CD4-positive, alpha-beta T cell treated with Interleukin-21 for 1 hour (primary cell): ENCODE measurements at places on chromosomes 3 and 15.

DNA sequence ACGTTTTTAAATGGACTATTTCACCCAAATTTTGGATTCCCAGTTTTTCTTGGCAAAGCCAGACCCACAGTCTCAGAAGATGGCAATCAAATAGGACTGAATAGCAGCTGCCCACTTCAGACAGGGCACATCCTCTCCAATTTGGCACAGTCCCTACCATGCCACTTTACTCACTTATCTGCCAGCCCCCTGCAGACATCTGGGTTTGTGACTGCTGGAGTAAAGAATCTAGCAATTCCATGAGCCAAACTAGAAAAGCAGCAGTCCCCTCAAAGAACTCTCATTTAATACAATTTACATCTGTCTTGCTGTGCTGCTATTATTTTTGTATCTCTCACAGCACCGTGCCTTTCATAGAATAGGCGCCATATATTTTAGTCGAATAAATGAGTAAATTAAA lies 16.0 kb upstream of the LRRN1 start:
- no peak for DNase-seq

DNA sequence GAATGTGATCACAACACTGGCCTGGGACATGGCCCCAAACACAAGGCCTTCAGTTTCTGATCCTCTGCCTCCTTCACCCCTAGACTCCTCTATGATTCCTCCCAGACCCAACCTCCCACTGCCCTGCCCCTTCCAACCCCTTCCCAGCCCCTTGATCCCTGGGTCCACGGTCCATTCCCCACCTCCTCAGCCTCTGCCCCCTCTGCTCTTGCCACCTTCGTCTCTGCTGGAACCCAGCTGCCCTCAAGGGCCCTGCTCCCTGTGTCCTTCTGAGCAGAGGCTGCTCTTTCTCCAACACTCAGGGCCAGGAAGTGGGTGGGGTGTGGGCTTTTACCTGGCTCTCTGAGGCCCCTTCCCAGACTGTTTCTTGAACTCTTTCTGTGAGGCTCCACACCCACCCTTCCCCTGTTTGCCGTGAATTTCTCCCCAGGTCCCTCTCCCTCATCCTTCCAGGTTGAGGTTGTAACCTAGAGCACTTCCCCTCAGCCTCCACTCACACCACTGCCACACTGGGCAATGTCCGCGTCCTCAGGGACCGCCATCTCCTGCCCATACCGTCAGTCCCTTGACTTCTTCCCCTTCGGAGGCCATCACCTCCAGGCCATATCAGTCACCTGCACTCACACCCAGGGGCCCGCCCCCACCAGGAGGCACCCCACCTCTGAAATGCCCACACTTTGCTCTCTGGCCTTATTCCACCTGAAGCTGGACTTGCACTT lies 18.7 kb upstream of the SLCO2A1 start:
- no peak for DNase-seq

- no peak for DNase-seq
These were observed 27.2 kb downstream of the IQSEC1 start for GRCh38 chr3:13045904-13046568.

DNA sequence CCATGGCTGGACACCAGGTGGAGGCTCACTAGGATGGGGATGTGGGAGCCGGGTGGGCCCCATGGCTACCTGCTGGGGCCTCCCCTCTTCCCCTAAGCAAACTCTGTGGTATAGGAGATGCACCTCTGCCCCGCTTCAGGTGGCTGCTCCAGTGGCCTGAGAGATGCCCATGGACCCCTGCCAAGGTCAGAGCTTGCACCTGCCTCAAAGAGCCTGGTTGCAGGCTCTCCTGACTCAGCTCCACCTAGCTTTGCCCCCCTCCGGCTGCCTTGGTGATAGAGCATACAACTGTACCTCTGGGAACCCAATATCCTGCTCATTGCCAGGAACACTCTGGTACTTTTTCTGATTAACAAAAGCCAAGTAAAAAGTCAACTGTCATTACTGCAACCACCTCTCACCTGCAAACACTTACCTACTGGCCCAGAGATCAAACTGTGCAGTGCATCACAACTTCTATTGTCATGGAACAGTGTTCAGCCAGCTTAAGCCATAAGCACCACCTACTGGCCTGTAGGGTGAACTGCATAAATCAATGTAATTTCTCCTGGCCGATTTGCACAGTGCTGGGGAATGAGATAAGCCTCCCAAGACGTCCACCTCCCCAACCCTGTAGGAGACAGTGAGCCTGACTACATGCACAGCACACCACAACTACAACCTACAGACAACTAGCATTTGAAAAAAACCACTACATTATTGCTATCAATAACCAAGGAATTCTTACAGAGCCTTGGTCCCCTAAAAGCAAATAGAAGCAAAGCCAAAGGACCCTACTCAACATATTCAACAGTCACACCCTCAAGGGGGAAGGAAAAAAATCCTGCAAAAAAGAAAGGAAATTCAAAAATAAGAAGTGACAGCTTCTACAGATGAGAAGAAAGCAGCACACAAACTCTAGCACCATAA lies 352.4 kb upstream of the ARHGEF26 start:
- DNase-seq: peak; percentile 70

DNA sequence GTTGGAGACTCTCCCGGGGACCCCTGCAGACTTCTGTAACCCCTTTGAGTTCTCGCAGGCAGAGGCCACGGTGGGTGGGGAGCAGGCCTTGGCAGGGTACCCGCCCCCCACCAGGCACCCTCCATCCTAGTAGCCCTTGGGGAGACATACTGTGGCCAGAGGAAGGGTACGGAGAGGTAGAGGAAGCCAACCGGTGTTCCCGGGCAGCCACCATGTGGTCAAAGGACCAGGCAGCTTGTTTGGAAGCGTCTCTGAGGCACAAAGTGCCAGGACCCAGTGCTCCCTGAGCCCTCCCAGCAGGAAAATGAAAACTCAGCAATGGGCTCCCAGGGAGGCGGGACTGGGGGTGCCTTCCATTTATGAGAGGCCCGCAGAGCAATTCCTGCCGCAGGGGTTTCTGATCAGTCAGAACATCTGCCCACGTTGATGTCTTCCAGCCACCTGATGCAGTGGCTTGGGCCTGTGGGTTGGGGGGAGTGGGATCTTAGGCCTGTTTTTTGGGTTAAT lies 53.0 kb upstream of the CGNL1 start:
- DNase-seq: no peak

GRCh38 chr15:73838831-73839426 lies 34.4 kb upstream of the TBC1D21 start:
- no peak for DNase-seq

DNA sequence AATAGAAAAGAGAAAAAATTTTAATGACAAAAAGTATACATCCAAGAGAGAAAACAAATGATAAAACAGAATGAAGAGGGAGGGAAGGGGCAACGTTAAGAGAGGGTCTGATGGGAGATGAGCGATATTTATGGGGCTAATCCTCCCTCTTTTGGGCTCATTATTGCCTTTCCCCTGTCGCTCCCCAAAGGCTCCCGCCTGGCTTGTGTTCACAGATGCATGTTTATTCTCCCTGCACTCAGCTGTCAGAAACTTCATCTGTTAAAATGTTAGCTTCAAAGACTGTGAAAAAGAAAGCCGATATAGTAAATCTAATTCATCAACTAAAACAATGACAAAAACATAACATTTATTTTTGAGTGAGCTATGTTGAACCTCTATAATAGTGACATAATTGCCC lies 74.3 kb downstream of the GABRB3 start:
- no peak for DNase-seq

- DNase-seq: no peak
These were observed 1264.3 kb upstream of the ALCAM start for GRCh38 chr3:104102386-104102785.

- no peak for DNase-seq
These were observed 9.5 kb downstream of the ADAMTS17 start for GRCh38 chr15:100332231-100332630.

DNA sequence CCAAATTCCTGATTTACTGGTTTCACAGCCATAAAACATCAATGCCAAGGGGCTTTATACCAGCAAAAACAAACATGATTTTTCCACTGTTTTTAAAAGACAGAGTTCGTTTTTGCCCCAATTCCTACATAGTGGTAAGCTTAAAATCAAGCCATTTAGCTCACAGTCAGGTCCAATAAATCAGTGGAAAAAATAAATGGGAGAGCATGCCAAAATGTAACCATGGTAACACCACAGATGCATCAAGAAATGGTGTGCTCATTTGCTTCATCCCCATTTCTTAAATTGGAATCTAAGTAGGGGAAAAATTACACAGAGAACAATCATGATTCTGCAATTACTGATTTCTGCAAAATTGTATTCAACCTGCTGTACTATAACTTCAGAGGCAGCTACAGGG lies 418.8 kb downstream of the MAGI1 start:
- DNase-seq: no peak

DNA sequence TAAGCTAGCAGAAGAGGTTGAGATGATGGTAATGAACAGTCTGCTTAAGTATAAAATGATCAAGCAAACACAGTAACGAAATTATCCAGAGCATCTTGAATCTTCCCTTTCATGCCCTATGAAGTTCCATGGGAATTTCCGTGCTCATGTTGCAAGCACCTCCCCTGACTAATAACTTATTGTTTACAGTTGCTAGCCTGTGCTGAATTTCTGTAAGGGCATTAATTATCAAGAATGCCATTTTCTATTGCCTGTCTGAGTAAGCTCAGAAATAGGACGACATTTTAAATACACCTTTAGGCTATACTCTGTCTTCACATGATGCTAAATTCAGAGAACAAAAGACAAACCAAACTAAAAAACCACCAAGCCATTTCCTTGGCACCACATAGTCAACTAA lies 257.5 kb upstream of the LRTM1 start:
- no peak for DNase-seq

- DNase-seq: no peak
These were observed 234.2 kb upstream of the MCTP2 start for GRCh38 chr15:93997071-93997658.

DNA sequence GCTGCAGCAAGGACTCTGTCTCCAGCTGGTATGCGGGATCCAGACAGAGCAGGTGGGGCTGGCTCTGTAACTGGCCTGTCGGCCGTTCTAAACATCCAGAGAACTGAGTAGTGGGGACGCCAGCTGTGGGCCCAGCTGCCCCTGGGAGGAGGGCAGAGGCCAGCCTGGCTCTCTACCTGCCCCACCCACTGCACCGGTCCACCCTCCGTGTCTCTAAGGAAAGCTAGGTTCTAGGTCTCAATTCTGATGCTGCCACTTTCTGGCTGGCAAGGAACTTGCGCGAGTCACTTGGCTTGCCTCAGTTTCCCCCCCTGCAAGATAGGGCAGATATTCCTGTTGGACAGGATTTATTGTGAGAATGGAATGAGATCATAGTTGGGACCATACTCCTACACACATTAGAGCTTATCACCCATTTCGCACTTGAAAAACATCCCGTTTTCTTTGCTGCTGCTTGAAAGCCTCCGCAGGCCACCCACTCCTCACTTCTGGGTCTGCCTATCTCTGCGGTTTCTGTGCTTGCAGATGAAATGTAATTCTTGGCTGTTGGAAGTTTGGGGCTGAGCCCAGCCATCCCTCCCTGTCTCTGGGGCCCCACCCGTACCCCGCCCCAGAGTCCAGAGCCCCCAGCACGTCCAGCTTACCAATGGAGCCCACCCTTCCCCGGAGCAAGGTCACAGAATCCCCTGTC lies 65.8 kb downstream of the IQSEC1 start:
- no peak for DNase-seq

- no peak for DNase-seq
These were observed 3.3 kb upstream of the PRSS50 start for GRCh38 chr3:46721009-46721408.

DNA sequence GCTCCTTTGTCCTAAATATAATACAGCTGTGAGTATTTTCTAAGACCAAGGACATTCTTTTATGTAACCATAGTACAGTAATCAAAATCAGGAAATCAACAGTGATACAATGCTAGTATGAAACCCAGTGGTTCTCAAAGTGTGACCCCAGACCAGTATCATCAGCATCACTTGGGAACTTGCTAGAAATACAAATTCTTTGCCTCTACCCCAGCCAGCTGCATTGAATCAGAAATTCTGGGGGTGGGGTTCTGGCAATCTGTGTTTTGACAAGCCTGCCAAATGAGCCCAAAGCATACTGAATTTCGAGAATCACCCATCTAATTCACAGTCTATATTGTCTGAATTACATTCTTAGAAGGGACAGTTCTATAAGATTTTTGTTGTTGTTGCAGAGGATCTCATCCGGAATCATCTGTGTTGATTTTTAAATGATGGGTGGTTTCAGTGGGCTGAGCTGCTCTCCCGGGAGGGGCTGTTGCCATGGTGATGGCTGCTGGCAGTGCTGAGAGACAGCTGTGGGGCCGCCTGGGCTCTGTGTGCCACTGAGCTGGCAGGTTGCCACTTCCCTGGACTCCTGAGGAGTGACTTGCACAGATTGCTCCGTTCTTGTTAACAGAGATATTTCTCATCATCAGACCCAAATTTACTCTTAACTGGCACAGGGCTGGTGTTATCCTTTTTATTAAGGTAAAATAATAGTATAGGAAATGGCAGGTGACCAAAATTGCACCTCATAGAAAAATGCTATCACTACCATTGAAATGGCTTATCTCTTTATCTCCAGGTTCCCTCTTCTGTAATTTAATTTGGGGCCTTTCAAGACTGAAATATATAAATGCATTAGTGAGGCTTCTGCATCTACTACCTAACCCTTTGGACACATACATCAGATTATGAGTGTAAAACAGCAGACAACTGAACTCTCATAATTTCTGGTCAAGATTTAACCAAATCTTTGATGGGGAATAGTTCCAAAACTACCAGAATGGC lies 56.5 kb downstream of the NEK11 start:
- no peak for DNase-seq

GRCh38 chr15:67549736-67550135 lies 7.2 kb downstream of the MAP2K5 start:
- DNase-seq: no peak

DNA sequence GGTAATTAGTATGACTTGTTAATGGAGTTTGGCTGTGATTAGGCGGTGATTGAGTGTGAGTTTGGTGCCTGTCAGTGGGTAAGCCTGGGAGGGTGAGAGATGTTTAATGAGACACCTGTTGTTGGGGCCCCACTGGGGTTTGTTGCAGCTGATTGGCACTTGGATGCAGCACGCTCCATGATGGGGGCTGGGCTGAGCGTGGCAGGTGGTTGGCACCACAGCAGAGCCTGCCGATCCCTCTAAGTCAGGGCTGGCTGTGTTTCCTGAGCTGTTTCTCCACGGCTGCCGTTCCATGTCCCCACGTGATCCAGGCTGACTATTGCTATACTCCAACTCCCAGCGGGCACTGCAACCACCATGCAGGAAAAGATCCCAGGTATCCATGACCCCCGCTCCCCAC lies 93.5 kb upstream of the ARRDC4 start:
- DNase-seq: no peak

- DNase-seq: no peak
These were observed 34.5 kb downstream of the OSBPL10 start for GRCh38 chr3:31946484-31947081.

DNA sequence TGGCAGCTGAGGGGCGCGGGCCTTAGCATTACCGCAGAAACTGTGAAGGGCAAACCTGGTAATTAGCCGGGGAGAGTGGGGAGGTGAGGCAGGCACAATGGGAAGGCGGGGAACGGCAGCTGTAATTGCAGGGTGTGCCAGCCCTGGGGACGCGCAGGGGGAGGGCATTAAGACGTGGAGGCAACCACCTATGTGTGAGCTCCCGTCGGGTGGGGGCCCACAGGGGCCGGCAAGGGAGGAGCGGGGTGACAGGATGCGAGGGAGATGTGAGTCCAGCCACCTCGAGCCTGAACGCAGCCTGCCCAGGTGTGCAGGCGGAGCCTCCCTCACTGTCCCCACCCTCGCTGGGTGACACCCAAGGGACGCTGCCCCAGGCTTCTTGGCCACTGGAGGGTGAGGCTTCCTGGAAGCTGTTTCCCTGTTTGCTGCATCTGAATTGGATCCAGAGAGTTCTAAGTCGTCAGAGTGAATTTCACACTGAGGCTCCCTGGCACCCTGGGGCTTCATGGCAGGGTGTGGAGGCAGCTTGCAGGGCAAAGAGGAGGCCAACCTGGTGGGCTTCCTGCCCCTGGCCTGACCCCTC lies 130.6 kb upstream of the MEF2A start:
- DNase-seq: no peak
